Tibial nerve (tissue), 4 donors: ENCODE measurements at places on chromosomes 6 and 20. TPM values are rescaled to one million over a fixed set of nuclear protein-coding genes. Genes with fewer than 3 reads are reported as not detected.

GRCh38 chr20:2387180-2387577, 6.5 kb downstream of the TGM6 start:
- no peaks in the 10 kb centered on the region for H3K27me3 ChIP-seq
- H3K4me3 ChIP-seq = no peak overlapping the region
- DNase-seq = no peak

DNA sequence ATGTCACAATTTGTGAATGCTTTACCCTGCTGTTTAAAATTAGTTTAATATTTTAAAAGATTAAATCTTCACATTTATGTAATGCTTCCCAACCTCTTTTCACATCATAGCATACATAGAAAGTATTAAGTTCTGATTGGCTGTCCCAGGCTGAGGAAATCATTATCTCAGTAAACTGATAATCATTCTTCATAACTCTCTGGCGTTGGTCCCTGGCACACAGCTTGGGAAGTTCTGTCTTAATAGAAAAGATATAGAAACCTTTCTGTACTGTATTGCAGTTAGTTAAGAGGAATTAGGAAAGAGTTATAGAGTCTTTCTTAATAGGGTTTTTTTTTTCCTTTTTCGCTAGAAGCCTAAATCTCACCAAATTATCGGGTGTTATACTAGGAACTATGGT, 85.4 kb downstream of the CBFA2T2 start:
- peaks cover 21% of the 10 kb centered on the region for H3K4me1 ChIP-seq
- no peak overlapping the region for H3K27ac ChIP-seq
- no peaks in the 10 kb centered on the region for H3K36me3 ChIP-seq
- no peak overlapping the region for H3K4me3 ChIP-seq
- H3K27me3 ChIP-seq = no peaks in the 10 kb centered on the region
- no peak for DNase-seq

The IL17F gene
- not detected for total RNA-seq

GRCh38 chr6:137051790-137052472, 7.2 kb upstream of the IL20RA start:
- peaks cover 11% of the 10 kb centered on the region for H3K27me3 ChIP-seq
- H3K27ac ChIP-seq = no peak overlapping the region
- no peak overlapping the region for H3K4me3 ChIP-seq
- no peaks in the 10 kb centered on the region for H3K4me1 ChIP-seq
- DNase-seq = no peak
- H3K36me3 ChIP-seq = no peaks in the 10 kb centered on the region

- no peaks in the 10 kb centered on the region for H3K27me3 ChIP-seq
- no peak overlapping the region for H3K27ac ChIP-seq
- H3K4me1 ChIP-seq = peaks cover 41% of the 10 kb centered on the region
- DNase-seq = peak; percentile 14
These were observed 4.6 kb downstream of the NELFCD start for GRCh38 chr20:58985656-58986055.

- no peak overlapping the region for H3K27ac ChIP-seq
- H3K4me1 ChIP-seq = peaks cover 9% of the 10 kb centered on the region
- H3K36me3 ChIP-seq = no peaks in the 10 kb centered on the region
- H3K27me3 ChIP-seq = no peaks in the 10 kb centered on the region
These were observed 251.0 kb downstream of the KHDC1L start for GRCh38 chr6:72974276-72974675.

DNA sequence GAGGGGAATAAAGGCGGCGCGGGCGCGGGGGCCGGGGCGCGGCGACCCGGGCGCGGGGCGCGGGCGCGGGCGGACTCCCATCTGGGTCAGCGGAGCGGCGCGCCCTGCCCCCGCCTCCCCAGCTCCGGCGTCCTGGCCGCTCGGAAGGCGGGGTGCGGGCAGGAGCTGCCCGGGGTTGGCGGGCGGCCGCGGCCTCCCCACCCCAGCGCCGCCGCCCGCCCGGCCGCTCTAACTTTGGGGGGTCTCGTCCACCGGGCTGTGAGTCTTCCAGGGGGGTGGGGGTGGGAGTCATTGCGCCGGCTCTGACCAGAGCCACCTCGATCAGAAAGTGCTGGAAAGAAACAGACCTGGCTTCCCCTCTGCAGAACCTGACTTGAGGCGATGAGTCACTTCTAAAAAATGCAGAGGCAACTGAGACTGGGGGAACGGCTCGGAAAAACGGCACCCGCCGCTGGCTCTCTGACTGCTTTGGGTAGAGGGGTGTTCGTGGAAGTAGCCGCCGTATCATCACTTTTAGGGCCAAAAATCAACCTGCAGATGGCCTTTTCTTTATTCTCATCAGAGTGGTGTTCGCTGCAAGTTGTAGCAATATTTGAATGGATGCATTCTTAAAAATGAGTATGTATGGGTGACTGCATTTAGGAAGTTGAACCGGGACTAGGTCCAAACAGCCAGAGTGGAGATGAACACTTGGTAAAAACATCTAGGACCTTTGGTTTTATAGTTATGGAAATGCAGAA, 667 bp downstream of the CAP2 start:
- peak overlapping the region; percentile 70 for H3K27ac ChIP-seq
- no peaks in the 10 kb centered on the region for H3K27me3 ChIP-seq
- H3K36me3 ChIP-seq = no peaks in the 10 kb centered on the region
- H3K4me3 ChIP-seq = peak overlapping the region; percentile 49
- no peaks in the 10 kb centered on the region for H3K4me1 ChIP-seq

DNA sequence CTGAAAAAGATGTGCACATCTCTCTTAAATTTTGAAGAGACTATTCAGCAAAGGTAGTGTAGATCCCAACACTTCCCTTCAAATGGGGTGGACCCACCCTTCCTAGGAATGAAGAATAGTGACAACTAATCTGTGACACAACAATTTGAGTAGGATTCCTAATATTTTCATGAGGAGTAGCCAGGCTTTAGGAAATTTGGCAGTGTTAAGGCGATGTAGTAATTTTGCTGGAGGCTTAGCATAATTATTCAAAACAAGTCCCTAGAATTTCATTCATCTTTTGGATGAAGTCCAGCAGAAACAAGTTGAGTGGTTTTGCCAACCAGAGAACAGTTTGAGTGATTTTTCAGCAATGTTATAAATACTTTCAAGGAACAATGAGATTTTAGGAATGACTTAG, 52.4 kb downstream of the ELOVL4 start:
- DNase-seq = no peak
- H3K27me3 ChIP-seq = no peaks in the 10 kb centered on the region
- H3K4me3 ChIP-seq = no peak overlapping the region
- H3K4me1 ChIP-seq = no peaks in the 10 kb centered on the region

DNA sequence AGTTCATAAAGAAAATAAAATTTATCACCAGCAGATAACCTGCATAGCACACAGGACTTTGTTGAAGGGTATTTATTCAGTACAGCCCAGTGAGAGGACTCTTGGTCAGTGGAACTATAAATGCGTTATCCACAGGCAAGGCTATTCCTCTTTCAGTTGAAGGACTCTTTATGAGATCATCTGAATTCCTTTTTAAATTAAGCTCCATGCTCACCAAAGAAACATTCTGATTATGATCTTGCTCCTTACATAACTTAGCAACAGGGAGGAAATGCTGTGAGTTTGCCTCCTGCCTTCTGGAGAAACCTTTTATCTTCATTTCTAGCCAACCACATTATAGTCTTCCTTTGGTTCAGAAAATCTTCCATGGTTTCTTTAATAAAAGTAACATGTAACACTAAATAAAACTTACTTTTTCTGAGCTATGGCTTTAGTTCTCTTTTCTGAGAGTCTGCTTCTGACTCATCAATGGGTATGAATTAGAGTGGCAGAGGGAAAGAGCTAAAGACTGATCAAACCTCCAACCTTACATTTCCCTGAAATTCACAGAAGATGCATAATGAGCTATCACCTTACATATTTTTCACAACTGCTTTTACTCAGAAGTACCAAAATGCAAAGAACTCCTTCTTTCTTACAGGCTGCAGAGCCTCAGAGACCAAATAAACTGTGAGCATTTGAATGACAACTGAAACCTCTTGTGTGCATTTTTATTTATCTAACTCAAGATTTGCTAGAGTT, 267.2 kb downstream of the ADGRG6 start:
- no peaks in the 10 kb centered on the region for H3K27me3 ChIP-seq
- H3K4me3 ChIP-seq = no peak overlapping the region
- no peaks in the 10 kb centered on the region for H3K36me3 ChIP-seq
- no peaks in the 10 kb centered on the region for H3K4me1 ChIP-seq
- no peak overlapping the region for H3K27ac ChIP-seq
- no peak for DNase-seq

The SLC22A7 gene
- not detected for total RNA-seq

The KCNQ5 gene
- total RNA-seq = not detected

GRCh38 chr6:130918171-130918570, 91.0 kb downstream of the SMLR1 start:
- DNase-seq = no peak
- no peak overlapping the region for H3K4me3 ChIP-seq
- H3K4me1 ChIP-seq = no peaks in the 10 kb centered on the region
- H3K27ac ChIP-seq = no peak overlapping the region
- H3K36me3 ChIP-seq = no peaks in the 10 kb centered on the region

DNA sequence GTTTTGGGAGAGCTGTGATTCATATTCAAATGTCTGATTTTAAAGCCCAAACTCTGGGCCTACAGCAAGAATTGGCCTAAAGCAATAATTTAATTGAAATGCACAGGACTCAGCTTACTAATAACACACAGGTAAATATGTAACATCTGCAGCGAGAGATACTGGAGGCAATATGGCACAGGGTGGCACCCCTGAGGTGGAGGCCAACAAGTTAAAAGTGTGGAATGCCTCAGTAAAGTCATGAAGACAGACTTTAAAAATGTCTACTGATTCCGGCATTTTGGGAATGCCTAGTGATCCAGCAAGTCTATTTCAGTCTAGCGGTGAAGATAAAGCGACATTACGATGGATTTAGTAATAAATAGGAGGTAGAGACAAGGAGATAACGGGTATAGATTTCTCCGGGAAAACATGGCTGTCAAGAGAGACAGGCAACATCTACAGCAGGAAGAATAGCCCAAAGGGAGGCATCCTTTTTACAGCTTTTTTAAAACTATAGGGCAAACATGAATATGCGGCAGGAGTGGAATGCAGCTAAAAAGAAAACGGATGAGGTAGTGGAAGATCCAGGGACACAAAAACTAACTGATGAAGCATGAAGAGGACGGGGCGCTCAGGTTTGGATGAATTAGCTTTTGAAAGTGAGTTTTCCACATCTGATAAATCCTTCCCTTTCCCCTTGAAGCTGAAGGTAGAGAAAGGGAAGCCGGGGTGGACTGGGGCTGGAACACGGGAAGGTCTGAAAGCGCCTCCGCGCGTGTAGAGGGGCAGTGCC, 1.2 kb downstream of the NANP start:
- peaks cover 24% of the 10 kb centered on the region for H3K4me1 ChIP-seq
- H3K27me3 ChIP-seq = no peaks in the 10 kb centered on the region
- peak overlapping the region; percentile 97 for H3K4me3 ChIP-seq
- no peaks in the 10 kb centered on the region for H3K36me3 ChIP-seq

DNA sequence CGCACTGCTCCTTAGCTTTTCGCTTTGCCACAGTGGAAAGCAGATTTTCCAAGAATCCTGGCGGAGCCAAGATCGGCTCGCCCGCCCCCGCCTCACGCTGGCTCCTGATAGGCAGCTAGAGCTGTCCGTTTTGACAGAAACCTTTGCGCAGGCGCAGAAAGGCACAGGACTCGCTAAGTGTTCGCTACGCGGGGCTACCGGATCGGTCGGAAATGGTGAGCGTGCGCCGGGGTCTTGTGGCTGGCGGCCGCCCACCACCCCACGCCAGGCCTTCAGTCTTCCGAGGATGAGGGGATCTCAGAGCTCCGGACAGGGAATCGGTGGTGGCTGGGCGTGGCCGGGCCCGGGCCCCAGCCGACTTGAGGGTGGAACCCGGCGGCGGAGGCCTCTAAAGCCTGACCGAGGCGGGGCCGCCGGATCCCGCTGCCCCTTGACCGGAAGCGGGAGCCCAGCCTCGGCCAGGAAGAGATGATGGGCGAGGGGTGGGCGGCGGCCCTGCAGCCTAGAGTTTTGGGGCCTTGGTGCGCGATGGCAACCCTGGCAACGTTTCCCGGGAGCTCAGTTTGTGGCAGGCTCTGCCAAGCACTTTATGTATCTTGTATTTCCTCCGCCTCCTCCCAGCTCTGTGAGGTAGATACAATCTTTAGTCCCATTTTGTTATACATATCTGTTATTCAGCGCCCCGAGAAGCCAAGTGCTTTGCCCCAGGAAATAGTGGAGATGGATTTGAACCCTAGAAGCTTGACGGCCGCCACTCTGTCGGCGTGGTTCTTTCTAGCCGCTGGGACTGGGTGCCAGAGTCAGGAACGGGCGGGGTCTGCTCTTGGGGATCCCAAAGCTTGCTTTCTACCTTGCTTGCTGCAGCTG, at the start of gene DYNLRB1:
Gene DYNLRB1, plus strand, starts transcription at position 176 of the 867 bp plus-strand sequence. Its CDS starts 37 bp downstream, at position 213.
- H3K27ac ChIP-seq = peak within 1 kb of the TSS; percentile 98
- H3K27me3 ChIP-seq = no peaks in the 10 kb centered on the region
- H3K4me1 ChIP-seq = peaks cover 24% of the 10 kb centered on the region
- H3K4me3 ChIP-seq = peak within 1 kb of the TSS; percentile 91
- H3K36me3 ChIP-seq = no peaks in the 10 kb centered on the region

- H3K36me3 ChIP-seq = no peaks in the 10 kb centered on the region
- peaks cover 68% of the 10 kb centered on the region for H3K4me1 ChIP-seq
- no peaks in the 10 kb centered on the region for H3K27me3 ChIP-seq
- DNase-seq = no peak
- peak overlapping the region; percentile 97 for H3K27ac ChIP-seq
- H3K4me3 ChIP-seq = peak overlapping the region; percentile 17
These were observed 3.2 kb upstream of the ZMYND8 start for GRCh38 chr20:47359530-47360296.

- no peak overlapping the region for H3K27ac ChIP-seq
- no peaks in the 10 kb centered on the region for H3K27me3 ChIP-seq
- peaks cover 3% of the 10 kb centered on the region for H3K36me3 ChIP-seq
- no peak for DNase-seq
These were observed 17.9 kb downstream of the ABHD12 start for GRCh38 chr20:25372584-25373336.
